GM18507 (cell line): ENCODE measurements at places on chromosomes 4 and X.

- no peak for DNase-seq
Observed at GRCh38 chrX:136209016-136209738, 42.0 kb downstream of the MAP7D3 start.

DNA sequence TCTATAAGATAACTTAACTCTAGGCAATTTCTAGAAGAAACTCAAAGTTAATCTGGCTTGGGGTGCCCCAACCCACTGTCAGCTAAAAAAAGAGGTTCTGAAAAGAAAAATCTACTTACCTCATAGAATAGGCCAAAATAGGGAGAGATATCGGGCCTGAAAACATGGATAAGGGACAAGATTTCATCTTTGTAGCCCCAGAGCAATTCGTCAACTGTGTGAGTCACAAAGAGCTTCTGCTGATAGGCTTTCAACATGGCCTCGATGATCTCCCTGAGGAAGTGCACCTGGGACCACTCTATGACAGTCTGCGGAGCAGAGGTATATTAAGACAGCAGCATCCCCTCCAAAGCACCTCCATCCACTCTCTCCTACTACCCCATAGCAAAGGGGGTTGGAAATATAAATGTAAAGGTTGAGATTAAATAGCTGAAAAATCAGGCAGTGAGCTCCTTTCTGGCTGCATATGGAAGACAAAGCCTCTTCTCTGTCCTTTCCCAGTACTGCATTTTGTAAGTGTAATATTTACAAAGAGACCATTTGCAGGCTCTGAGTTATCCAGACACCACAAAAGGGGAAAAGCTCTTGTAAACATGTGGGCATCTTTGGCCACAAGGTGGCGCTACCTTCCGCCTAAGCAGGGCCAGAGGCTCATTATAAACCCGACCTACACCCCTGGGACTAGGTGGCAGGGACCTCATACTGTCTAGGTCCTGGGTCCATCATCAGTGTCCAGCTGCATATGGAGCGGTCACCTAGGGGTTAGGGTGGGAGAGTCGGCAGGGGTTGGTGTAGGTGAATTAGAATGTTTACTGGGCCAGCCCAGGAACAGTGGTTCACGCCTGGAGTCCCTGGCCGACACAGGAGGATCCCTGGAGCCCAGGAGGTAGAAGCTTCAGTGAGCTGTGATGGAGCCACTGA lies 31.5 kb upstream of the NUP54 start:
- DNase-seq: peak; percentile 45

DNA sequence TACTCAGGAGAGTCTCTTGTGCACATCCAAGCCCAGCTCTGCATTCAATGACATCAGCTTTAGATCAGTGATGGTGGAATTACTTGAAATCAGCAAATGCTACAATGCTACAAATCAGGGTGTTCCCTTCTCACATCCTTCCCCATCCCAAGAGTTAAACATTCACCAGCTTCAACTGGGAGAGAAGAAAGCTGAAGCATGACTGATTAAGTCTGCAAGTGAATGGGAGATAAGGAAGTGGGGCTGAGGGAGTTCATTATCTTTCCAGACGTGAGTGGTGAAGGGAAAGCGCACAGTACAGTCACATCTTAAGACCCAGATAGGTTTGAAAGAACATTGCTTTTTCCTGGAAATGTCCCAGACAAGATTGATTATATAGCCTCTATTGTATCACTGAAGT lies 26.2 kb upstream of the MAP9 start:
- DNase-seq: no peak

GRCh38 chr4:121093261-121093660 lies 20.9 kb upstream of the NDNF start:
- no peak for DNase-seq

- DNase-seq: peak; percentile 33
Observed at GRCh38 chrX:153971124-153971449, 531 bp downstream of the HCFC1 start.

DNA sequence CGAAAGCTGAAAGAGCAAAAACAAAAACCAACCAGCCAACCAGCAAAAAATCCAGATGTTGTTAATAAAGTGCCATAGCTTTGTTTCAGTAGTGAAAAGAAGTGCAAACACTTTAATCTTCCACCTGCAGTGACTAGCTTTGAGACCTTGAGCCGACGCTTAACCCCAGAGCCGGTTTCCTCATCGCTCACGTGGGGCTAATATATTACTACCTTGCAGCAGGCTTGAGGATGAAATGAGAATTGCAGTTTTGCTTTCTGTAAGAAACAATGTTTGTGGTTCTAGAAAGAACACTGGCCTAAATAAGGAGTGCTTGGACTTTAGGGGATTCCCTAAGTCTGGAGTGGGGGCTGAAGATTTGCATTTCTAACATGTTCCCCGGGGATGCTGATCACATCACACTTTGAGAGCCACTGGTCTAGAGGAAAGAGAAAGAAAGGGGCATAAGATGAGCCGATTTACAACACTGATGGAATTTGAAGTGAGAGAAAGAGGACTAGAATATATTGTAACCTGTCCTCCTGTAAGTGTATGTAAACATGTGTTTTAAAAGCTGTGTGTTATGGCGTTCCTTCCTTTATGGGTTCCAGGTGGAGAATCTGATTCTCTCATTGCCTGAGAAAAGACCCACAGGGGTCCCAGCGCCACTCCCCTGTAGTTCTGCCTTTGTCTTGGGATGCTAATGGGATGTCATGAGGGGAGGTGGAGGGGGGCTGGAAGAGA lies 1.4 kb downstream of the FGF2 start:
- DNase-seq: peak; percentile 61

- no peak for DNase-seq
Observed at GRCh38 chr4:99529228-99529627, 18.4 kb downstream of the C4orf17 start.

- no peak for DNase-seq
Observed at GRCh38 chrX:10634392-10635161, 14.2 kb upstream of the MID1 start.

GRCh38 chr4:87805971-87806370 lies 6.6 kb downstream of the IBSP start:
- DNase-seq: no peak

- no peak for DNase-seq
Observed at GRCh38 chr4:8938623-8939022, 67.0 kb upstream of the HMX1 start.

DNA sequence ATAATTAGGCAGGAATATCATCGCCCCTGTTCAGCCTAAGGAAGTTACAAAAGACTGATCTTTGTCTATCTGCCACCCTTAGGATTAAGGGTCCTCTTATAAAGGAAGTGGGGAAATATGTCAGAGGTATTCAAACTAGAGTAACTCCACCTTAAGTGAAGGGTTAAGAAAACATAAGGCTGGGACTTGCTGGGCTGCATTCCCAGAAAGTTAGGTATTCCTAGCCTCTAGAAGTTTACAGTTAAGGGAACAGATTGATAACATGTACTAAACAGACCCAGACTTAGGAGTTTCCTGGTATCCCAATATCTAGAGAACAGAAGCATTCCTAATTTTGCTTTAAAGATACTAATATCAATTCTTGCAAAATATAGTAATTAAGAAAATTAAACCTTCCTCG lies 6.0 kb downstream of the CXCL2 start:
- no peak for DNase-seq

DNA sequence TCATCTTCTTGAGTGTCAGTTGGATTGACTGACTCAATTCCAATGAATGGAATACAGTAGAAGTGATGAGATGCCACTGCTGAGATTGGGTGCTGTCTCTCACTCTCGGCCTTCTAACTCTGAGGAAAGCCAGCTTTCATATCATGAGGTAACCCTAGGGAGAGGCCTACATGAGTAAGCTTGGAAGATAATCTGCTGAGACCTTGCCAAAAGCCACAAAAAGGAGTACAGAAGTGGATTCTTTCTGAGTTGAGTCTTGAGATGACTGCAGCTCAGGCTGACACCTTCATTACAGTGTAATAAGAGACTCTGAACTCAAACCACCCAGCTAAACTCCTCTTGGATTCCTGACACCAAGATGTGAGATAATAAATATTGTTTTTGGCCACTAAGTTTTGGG lies 537.4 kb upstream of the MAGEB18 start:
- DNase-seq: no peak

DNA sequence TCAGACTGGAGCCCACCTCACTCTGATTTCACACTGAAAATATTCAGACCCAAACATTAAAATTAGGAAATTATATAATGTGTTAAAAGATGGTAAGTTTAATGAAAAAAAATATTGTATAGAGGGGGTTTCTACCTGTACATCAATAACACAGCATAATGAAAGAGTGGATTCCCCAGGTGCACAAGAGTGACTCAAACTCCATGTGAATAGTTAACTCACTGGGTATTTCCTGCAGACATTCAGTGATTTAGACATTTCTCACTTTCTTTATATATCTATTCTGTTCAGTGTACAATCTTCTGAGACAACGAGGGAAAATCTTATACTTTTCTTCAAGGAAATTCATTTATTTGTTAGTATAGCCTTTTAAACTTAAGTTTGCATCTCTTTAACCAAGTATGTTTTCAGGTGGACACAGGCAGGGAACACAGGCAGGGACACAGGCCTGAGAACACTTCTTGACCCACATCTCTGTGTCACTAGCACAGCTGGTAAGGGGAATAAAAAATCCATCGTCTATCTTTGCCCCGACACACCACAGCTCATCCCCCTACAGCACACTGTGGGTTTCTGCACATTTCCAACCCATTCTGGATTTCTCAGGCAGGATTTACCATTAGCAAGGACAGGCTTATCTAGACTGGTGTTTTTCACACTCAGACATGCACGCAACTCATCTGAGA lies 525.5 kb upstream of the BOD1L1 start:
- no peak for DNase-seq

GRCh38 chrX:139734996-139735395 lies 27.0 kb upstream of the MCF2 start:
- DNase-seq: no peak

DNA sequence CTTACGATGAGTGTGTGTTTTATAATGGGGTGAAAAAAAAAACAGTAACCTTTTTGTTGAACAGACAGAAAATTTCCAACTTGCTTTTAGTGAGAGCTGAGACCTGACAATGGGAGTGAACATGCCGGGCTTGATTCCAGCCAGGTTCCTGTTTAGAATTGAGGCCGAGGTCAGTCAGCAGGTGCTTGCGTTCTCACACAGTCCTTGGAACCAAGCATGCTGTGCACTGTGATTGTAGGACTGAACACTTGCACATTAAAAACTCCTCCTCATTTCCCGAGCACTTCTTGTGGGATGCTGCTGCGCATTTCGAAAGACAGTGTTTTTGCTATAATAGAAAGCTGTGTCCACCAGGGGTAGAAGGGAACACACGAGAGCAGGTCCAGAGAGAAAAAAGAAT lies 51.8 kb downstream of the TMEM131L start:
- DNase-seq: no peak

DNA sequence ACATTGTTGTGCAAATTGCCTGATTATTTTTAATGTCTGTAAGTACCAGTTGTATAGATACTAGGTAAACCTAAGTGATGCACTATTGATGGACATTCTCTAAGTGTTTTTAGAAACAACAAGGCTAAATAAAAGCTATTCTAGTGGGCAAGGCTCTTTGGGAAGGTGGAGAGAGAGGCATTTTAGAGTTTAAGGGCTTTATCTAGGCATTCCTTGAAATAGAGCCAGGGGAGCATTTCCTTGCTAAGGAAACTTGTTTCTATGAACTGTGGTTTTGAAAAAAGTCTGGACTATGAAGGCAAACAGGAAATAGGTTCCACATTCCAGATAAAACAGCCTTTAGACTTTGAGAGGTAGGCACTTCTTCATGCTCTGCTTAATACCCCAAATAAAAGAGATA lies 23.8 kb downstream of the BMX start:
- no peak for DNase-seq

DNA sequence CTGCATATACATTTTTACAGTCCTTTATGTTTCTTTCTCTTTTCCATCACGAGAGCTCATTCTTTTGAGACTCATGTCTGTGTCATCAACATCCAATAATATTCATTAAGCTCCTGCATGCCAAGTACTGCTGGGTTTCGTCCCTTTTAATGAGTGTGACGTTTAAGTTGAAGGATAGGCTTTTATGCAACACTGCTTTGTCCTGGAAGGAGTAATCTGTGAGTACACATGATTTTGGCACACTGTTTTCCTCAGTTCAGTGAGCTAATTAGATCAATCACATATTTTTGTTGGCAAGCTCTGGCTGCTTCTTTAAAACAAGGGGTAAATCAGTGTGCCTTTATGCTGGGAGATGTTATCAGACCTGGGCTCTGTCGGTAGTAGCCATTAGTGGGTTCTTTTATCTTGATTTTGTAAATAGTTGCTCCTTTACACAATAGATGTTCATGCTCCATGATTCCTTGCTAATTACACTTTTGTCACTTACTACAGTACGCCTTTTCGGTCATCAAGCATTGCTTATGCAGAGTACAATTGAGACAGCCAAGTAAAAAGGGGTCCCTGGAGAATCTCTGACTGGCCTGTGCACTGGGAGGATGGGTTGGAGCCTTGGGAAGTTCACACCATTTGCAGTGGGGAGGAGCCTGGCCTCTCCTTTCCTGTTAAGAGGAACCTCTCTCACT lies 132.6 kb downstream of the FHIP1A start:
- DNase-seq: no peak

GRCh38 chr4:81638698-81639097 lies 167.0 kb upstream of the RASGEF1B start:
- no peak for DNase-seq

GRCh38 chr4:123113155-123113554 lies 190.8 kb upstream of the NUDT6 start:
- DNase-seq: no peak

- DNase-seq: no peak
Observed at GRCh38 chr4:132344924-132345828, 803.9 kb upstream of the PCDH10 start.

DNA sequence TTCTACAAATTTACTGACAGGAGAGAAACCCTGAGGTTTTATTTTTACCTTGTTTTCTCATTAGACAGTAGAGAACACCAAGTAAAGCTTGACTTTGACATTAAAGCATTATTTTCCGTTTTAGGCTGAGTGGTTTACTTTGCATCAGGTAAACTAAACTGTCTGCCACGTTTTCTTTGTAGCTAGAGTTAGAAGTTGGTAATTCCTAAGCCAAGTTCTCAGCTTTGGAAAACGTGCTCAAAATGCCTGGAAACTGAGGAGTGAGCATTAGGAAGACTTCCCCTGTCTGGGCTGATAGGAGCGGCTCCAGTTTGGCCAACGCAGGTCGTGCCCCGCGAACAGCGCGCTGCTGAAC lies 819 bp downstream of the PDLIM3 start:
- DNase-seq: no peak

DNA sequence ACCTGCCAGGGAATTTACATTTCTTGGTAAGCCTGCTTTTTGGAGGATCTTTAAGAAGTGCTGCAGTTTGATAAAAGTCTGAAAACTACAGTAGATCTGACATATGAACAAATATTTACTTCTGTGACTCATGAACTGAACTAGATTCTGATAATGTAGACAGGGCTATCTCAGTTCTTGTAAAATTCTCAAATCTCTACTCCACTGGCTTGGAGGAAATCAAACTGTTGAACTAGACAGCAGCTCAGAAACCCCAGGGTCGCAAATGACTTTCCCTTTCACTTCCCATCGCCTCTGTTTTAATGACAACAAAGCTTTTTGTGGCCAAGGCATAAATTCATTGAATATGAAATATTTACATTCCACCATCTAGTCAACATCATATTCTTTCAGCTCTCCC lies 15.4 kb upstream of the OCIAD1 start:
- no peak for DNase-seq
